ENCODE measurements at places on chromosomes 1 and 21. TPM values are rescaled to one million over a fixed set of nuclear protein-coding genes. Genes with fewer than 3 reads are reported as not detected.

- no peaks in the 10 kb centered on the region for H3K4me1 ChIP-seq
- H3K36me3 ChIP-seq, result peaks cover 1% of the 10 kb centered on the region
- H3K4me3 ChIP-seq, result no peak overlapping the region
- no peak overlapping the region for H3K27ac ChIP-seq
- DNase-seq, result no peak
- no peaks in the 10 kb centered on the region for H3K27me3 ChIP-seq
Measured at GRCh38 chr1:202562444-202563060, 147.7 kb downstream of the SYT2 start.

Gene DENND2D
- total RNA-seq, result 60.7 TPM

Gene ESRRG
- not detected for total RNA-seq

Gene SARS1
- total RNA-seq, result 122 TPM

DNA sequence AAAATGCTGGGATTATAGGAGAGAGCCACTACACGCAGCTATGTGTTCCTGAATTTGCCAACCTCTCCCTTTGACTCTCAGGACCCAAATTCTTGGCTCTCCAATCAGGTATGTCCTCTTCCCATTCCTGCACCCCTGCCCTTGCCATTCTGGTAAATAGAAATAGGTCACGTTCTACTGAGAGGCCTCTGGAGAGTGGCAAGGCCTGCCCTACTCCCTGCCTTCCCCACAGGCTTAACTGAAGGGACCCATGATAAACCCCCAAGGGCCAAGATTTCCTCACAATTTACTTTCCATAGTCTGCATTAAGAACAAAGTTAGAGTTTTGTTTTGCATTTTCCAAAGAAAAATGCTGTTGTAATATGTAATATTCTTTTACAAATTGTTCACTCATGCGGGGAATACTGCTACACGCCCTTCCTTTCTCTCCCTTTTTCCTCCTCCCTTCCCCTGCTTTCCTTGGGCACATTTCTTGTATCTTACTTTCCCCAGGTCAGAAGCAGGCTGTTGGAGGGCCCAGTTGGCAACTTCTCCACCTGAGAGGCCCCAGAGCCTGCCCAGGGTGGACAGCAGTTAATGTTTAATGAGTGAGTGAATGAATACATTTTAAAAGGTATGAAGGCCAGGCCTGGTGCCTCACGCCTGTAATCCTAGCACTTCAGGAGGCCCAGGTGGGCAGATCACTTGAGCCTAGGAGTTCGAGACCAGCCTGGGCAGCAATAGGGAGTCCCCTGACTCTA is 33.9 kb upstream of the PUM1 start:
- no peaks in the 10 kb centered on the region for H3K36me3 ChIP-seq
- H3K4me1 ChIP-seq, result no peaks in the 10 kb centered on the region
- no peak for DNase-seq
- no peaks in the 10 kb centered on the region for H3K27me3 ChIP-seq
- no peak overlapping the region for H3K27ac ChIP-seq
- H3K4me3 ChIP-seq, result no peak overlapping the region

Gene AMY1B
- total RNA-seq, result not detected

DNA sequence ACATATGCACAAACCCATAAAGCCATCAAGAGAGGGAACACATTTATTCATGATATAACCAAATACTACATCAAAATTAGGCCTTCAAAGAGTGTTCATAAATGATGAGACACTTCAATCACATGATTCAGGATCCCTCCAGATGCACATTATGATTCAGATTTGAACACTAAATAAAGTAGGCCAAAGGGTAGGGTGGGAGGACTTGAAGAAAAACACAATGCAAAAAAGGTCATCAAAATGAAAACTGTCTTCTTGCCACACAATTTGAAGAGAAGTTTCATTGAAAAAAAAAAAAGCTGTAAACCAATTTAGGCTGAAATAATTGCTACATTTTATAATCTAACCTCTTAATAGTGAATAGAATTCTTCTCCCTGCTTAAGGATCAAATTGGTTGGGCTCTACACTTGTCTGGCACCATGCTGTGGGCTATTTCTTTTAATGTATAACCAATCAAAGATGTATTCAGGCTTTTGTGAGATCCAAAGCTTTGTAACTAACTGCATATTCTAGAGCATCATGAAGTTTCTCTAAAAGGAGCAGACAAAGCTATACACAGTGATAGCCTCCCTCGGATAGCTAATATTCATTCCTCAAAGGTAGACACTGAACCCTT is 58.1 kb downstream of the ZSWIM5 start:
- H3K27ac ChIP-seq, result no peak overlapping the region
- H3K4me3 ChIP-seq, result no peak overlapping the region
- no peak for DNase-seq
- H3K27me3 ChIP-seq, result no peaks in the 10 kb centered on the region
- no peaks in the 10 kb centered on the region for H3K36me3 ChIP-seq

Gene C1orf87
- not detected for total RNA-seq

Gene TAS1R1
- total RNA-seq, result not detected

- no peak for DNase-seq
- H3K27me3 ChIP-seq, result no peaks in the 10 kb centered on the region
- peaks cover 4% of the 10 kb centered on the region for H3K4me1 ChIP-seq
- H3K27ac ChIP-seq, result no peak overlapping the region
Measured at GRCh38 chr1:43997295-43997999, 6.0 kb downstream of the CCDC24 start.

Gene ARPC5
- total RNA-seq, result 21.4 TPM

DNA sequence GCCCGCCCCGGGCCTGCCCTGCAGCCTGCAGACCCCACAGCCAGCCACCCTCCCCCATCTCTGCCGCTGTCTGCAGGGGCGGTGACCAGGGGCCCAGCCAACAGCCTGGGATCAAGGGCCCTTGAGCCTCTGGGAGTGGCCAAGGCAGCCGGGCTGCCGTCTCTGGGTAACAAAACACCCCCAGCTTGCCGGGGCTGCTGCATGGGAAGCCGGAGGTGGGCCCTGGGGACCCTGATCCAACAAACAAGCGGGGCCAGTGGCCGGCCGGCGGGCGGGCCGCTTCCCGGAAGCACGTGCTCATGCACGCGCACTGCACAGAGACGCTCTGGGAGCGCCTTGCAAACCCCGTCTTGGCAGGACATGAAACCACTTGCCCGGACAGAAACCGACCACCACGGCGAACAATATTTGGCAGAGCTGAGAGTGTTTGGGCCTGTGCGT is 13.2 kb downstream of the MEGF6 start:
- no peak overlapping the region for H3K27ac ChIP-seq
- peak overlapping the region; percentile 26 for H3K4me3 ChIP-seq
- peaks cover 34% of the 10 kb centered on the region for H3K4me1 ChIP-seq
- DNase-seq, result no peak
- H3K36me3 ChIP-seq, result no peaks in the 10 kb centered on the region

- H3K4me1 ChIP-seq, result no peaks in the 10 kb centered on the region
- H3K27me3 ChIP-seq, result peaks cover 4% of the 10 kb centered on the region
- no peak for DNase-seq
Measured at GRCh38 chr1:157437296-157437695, 115.0 kb downstream of the FCRL5 start.

DNA sequence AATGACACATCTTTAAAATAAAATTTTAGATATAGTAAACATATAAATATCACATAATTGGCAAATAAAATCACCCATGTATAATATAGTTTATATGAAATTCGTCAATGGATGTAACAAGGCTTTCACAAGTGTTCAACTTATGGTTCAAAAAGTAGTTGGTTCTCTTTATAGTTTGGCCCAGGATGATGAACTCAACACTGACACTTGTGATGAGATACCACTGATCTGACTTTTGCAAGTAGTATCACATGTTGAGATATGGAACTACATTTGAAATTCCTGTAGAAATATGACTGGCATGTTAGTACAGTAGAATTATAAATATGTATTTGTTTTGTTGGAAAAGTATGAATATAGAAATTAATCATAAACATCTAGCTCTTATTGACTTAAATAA is 1.8 kb downstream of the TNNI3K start:
- H3K27me3 ChIP-seq, result no peaks in the 10 kb centered on the region
- H3K4me3 ChIP-seq, result no peak overlapping the region
- H3K36me3 ChIP-seq, result no peaks in the 10 kb centered on the region
- no peak for DNase-seq
- H3K27ac ChIP-seq, result no peak overlapping the region

DNA sequence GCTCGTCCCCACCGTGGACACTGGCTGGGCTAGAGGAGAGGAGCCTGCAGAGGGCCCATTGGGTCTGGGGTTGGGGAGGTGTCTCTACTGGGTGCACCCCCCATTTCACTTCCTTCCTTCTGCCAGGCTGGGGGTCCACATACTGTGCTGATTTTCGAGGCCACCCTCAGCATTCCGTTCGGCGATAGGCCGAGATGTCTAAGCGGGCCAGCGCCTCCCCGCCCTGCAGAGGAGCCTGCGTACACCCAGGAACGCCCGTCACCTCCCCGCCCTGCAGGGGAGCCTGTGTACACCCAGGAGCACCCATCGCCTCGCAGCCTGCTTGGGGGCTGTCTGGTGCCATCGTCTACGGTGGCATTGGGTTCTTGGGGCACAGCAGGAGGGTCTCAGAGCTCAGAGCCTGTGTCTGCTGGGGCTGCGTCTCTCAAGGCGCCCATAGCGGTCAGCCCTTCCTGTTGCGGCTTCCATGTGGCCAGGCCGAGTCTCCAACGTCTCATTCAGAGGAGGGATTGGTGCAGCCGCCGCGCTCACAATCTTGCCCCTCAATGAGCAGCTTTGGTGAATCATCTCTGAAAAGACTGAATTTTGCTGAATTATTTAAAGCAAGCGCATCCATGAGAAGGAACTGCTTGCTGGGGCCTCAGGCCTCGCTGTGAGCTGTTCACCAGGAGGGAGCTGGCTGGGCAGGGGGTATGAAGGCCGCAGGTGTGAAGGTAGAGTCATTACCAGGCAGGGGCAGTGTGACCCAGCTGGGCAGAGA is 30.7 kb upstream of the AGPAT3 start:
- H3K27ac ChIP-seq, result no peak overlapping the region
- no peak overlapping the region for H3K4me3 ChIP-seq
- H3K4me1 ChIP-seq, result peaks cover 5% of the 10 kb centered on the region
- no peaks in the 10 kb centered on the region for H3K36me3 ChIP-seq
- no peak for DNase-seq

DNA sequence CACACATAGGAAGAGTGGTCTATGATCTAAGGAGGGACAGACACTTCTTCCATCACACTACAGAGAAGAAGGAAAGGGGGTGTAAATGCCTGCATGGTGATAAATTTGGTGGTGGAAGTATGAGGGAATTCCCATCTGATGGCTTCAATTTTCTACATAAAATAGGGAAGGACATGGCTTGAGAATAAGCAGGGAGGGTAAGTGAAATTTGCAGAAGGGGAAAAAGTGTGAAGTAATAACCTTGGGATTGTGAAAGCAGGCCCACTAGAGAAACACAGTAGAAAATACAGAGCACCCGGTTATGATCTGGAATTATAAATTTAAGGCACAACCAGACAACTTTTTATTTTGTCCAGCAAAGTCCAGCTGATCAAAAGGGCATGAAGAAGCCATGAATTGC is 22.7 kb upstream of the HIVEP3 start:
- no peak overlapping the region for H3K27ac ChIP-seq
- DNase-seq, result no peak
- H3K4me3 ChIP-seq, result no peak overlapping the region
- H3K36me3 ChIP-seq, result no peaks in the 10 kb centered on the region

- no peak for DNase-seq
- H3K27me3 ChIP-seq, result no peaks in the 10 kb centered on the region
- no peak overlapping the region for H3K27ac ChIP-seq
- H3K36me3 ChIP-seq, result no peaks in the 10 kb centered on the region
- no peak overlapping the region for H3K4me3 ChIP-seq
Measured at GRCh38 chr1:109639063-109639840, 16.6 kb upstream of the GSTM4 start.

DNA sequence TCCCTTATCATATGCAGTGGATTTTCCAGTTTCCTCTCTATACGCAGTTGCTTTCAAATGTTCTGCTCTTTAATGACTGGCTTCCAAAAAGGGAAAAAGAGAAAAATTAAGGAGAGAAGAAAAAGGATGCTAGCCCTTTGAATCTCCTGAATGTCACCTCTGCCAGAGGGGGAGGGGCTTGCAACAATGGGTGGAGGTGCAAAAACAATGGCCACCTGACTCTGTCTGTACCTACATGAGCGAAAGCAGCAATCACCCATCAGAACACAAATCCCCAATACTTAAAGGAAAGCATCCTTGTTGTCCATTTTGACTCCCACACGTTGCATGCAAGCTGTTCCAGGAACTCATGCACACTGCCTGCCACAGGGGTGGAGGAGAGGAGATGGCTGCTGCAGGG is 61.2 kb downstream of the CCDC30 start:
- no peaks in the 10 kb centered on the region for H3K36me3 ChIP-seq
- no peaks in the 10 kb centered on the region for H3K27me3 ChIP-seq
- no peak for DNase-seq
- H3K4me3 ChIP-seq, result no peak overlapping the region

Gene RYR2
- not detected for total RNA-seq

- H3K4me3 ChIP-seq, result no peak overlapping the region
- H3K27me3 ChIP-seq, result no peaks in the 10 kb centered on the region
- H3K4me1 ChIP-seq, result no peaks in the 10 kb centered on the region
- DNase-seq, result no peak
- no peaks in the 10 kb centered on the region for H3K36me3 ChIP-seq
- no peak overlapping the region for H3K27ac ChIP-seq
Measured at GRCh38 chr1:238628110-238628509, 737.4 kb upstream of the ZP4 start.

DNA sequence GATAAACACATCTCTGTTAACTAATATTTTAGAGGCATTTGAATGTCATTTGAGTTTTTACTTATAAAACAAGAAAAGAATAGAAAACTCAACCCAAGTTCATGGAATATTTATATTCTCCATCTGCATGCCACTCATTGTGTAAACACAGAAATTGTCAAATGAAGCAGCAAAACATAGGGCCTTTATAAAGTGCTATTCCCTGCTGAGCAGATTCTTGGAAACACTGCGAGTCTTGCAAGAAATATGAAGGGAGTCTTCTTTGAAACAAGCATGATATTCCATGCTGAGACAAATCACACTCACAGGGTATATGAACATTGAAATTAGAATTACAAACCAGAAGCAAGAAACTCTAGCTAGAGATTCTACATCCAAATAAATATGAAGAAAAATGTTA is 655.8 kb downstream of the BRINP3 start:
- no peaks in the 10 kb centered on the region for H3K36me3 ChIP-seq
- DNase-seq, result no peak
- no peaks in the 10 kb centered on the region for H3K27me3 ChIP-seq
- no peak overlapping the region for H3K27ac ChIP-seq

- no peak for DNase-seq
- no peaks in the 10 kb centered on the region for H3K27me3 ChIP-seq
- no peaks in the 10 kb centered on the region for H3K36me3 ChIP-seq
- peaks cover 13% of the 10 kb centered on the region for H3K4me1 ChIP-seq
Measured at GRCh38 chr1:153795330-153795837, 20.2 kb downstream of the SLC27A3 start.

Gene VANGL1
- total RNA-seq, result 1.1 TPM

Gene COL6A2
- total RNA-seq, result 24.1 TPM

Gene GPR25
- total RNA-seq, result 2.7 TPM

DNA sequence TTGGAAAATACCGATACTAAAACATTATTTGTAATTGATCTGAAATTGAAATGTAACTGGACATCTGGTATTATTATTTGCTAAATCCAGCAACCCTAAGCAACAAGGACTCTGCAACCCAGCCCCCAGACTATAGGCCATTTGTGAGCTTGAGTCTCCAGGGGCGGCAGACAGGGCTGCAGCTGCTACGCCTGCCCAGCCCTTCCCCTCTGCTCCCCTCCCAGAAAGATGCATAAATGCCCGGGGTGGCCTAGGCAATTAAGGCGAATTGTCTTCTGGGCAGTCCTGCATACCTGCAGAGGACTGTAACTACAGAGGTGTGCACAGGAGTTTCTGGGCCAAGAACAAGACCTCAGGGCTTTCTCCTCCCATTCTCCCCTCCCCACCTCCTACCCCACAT is 41.2 kb upstream of the LBR start:
- no peak for DNase-seq
- H3K4me3 ChIP-seq, result no peak overlapping the region
- H3K36me3 ChIP-seq, result no peaks in the 10 kb centered on the region
- peaks cover 59% of the 10 kb centered on the region for H3K4me1 ChIP-seq
- peak overlapping the region; percentile 92 for H3K27ac ChIP-seq

Data from CD4-positive, alpha-beta T cell (primary cell).